ENCODE measurements at places on chromosomes 11 and 22.

- DNase-seq, result no peak
These were observed 517.8 kb downstream of the MIAT start for GRCh38 chr22:27175021-27175838.

DNA sequence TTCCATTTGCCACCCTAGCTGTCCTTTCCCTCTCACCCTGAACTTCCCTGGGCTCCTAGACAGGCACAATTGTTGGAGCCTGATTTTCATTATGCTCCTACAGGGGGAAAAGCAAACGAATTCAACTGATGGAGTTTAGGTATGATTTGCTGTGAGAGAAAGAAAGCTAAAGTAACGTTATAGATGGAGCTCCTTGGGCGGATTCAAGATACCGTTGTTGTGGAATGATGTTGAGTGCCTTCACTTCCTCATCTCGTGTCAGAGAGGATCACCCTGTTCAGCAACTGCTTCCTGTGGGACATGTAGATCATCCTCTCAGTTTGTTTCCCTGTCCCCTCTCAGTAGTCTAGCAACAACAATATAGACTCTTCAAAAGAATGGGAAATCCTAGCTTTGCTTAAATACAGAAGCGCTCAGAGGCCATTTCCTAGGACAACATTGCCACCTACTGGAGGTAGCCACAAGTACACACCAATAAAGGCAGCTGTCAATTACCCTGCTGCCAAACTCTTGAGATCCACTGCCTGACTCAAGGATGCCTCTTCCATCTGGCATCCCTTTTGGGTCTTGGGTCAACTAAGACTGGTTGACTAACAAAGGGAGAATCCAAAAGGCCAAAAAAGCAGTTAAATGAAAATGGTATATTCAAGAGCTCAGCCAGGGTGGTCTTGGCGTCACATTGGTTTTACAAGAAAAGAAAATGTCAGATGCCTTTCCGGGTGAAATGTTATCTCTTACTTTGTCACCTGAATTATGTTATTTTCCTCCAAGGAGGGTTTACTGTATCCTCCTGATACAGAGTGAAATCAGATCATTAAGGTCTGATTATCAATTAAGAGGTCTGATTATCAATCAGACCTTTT is 13.5 kb upstream of the DTX4 start:
- DNase-seq, result peak; percentile 75

- no peak for DNase-seq
These were observed 64.2 kb upstream of the ADORA2A start for GRCh38 chr22:24363243-24363642.

- no peak for DNase-seq
These were observed 120.5 kb downstream of the SHANK2 start for GRCh38 chr11:71131861-71132260.

DNA sequence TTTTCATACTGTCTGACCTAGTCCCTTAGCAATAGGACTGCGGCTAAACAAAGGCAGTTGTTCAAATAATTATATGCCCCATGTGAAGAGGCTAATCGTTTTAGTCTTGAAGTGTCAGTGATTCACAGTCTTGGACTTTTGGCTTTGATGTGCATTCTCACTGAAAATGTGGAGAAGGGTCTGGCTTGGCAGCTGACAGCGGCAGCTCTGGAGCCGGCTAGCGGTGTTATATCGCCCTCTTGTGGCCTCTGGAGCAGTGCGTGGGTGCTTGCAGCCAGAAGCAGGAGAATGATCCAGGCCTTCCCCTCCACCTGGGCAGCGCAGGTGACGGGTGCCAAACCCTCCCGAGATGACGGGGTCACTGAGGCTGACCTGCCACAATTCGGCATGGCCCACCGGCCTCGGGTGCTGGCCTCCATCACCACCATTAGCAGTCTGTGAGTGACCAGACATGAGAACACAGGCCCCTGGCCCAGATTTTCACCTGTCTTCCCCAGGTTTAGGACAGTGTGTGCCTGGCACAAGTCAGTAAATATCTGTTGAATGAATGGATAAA is 90.3 kb upstream of the PITPNB start:
- DNase-seq, result peak; percentile 76

- no peak for DNase-seq
These were observed 30.9 kb downstream of the EIF3F start for GRCh38 chr11:8017894-8018483.

DNA sequence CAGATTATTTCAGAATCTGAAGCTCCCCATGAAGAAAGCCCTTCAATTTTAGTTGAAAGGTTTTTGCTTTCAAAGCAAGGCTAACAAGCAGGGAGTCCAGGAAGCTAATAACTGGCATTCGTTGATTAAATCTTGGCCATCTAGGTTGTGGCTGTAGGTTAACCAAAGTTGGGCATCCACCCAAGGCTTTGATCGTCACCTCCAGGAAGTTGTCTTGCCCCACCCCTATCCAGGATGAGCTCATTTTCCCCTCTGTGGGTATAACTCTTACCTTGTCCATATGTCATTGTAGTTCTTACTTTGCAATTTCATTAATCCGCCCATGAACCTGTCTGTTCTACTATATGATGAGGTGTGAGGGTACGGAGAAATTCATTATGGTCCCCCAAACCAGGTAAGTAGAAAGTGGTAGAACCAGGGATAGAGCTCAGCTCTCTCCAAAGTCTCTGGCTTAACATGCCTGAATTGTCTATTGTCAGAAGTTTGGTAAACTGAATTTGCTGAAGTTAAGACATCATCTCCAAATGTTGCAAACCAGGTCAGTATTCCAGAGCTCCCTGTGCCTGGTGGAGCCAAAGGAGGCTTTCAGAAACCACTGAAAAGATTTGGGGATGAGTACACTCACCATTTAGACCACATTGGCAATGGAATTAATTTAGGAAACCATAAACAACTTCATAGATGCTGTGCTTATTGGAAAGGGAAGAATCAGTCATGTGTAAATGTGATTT is 97.1 kb downstream of the CD44 start:
- DNase-seq, result peak; percentile 78

DNA sequence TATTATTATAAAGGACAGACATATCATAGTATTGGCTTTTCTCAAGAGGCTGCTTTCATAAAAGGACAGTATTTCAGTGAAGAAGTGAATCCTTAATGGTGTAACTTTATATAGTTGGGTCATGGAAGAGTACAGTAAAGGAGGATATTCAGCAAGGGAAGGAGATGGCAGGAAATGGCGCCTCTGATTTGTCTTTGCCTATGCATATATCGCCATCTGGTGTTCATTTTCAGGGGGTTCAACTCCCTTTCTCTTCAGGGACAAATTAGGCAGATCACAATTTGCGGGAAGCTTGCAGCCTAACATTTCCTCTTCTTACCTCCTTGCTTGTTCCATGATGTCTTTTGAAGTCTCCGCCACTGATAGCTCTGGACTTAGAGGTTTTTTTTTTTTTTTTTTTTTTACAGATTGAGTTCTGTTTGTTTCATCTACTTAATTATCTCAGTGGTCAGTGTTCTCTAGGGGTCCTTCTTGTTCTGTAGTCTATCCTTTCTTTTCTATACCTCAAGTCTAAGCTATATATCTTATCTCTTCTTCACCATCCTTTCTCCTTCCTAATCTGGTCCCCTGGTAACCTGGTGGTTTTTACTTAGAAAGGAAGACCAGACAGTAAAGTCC is 21.8 kb upstream of the RRM1 start:
- DNase-seq, result peak; percentile 74

DNA sequence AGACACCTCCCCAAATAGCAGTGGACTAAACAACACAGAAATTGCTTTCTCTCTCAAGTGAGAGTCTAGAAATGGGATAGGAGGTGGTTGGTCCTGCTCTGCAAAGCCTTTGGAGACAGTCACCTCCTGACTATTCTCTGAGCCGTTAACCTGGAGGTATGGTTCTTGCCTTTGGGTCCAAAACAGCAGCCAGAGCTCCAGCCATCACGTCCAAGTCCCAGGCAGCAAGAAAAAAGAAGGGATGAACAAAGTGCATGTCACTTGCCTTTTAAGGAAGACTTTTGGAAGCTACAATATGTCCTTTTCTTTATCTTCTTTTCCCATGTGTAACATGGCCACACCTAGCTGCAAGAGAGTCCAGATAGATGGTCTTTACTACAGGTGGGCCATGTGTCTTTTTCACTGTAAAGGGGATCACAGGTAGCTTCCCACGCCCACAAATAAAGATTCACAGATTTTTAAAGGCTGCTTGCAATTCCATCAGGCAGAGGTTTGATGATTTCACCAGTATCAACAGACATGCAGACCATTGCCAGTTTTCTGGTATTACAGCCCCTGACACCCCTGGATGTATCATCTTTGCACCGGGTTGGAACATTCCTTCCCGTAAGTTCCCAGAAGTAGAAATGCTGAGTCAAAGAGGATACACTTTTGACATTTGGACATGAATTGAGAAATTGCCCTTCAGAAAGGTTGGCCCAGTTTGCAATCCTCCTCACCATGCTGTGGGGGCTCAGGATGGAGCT is 66.0 kb downstream of the MYEOV start:
- no peak for DNase-seq

- peak; percentile 34 for DNase-seq
These were observed 24.5 kb downstream of the FAM227A start for GRCh38 chr22:38631724-38632123.

DNA sequence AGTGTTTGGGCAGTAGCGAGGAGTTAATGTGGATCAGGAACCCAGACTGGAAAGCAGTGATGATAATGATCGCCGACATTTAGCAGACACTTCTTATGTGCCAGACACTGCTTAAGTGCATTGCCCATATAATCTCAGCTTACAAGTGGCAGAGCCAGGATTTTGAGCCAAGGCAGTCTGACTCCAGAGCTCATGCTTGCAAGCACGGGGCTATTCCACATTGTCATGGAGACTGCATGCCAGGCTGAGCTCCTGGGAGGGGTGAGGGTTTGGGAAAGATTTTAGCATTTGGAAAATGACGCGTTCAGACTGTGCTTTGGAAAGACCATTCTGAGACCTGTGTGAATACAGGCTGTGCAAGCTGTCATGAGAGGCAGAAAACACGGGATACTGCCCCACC is 302.7 kb downstream of the DDX10 start:
- DNase-seq, result no peak

- no peak for DNase-seq
These were observed 81.3 kb upstream of the TP53I11 start for GRCh38 chr11:45031912-45032519.

All from activated CD4-positive, alpha-beta T cell treated with anti-CD3 and anti-CD28 coated beads, Interleukin-2, amount 10 ng/mL, durations not matched to agents 7 days and 5 days (primary cell).